NCI-H1417 (cell line): ENCODE measurements at places on chromosomes 1 and 21.

DNA sequence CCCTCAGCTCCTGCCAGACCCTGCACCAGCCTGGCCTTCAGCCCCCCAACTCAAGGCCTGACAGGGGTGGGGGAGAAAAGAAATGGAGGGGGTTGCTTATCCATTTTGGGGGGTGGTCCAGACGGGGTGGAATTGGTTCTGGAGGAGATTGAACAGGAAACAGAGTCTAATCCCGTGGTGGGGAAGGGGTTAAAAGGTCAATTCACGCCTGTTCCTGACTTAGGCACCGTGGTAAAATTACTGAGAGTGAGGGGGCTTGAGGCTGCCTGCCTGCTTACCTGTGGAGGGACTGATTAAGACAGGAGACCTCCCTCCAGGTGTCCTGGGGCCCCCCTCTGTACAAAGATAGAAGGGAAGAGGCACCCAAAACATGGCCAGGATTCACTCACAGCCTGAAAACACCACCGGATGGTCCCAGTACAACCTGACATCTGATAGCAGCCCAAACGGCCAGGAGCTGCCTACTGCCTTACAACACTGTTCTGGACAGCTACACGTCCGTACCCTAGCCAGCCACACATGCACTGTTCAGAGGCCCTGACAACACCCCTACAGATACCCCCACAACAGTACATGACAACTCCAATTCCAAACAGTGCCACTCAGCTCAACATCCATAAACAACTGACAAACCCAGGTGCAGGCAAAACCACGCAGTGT, 31.8 kb downstream of the AHDC1 start:
- DNase-seq, result no peak

- no peak for DNase-seq
Measured at GRCh38 chr1:157641177-157641576, 43.3 kb upstream of the FCRL4 start.

GRCh38 chr1:13699510-13699909, 478 bp upstream of the PRDM2 start:
- no peak for DNase-seq

- DNase-seq, result no peak
Measured at GRCh38 chr1:115210302-115210711, 121.0 kb upstream of the TSPAN2 start.

DNA sequence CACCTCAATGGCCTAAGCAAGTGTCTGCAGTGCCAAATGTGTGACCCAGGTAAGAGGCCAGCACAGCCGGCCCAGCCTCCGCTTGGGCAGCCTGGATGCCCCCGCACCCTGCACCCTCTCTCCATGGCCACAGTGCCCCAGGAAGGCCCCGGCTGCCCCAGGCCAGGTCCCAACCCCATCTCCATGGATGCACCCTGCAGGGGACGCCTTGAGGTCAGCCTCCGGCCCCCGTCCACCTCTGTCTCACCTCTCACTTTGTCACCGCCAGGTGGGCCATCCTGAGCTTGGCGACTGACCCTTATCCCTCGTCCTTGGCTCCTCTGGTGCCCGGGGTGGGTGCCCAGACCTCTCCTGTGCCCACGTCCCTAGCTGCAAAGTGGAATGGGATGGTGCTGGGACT, 2.2 kb downstream of the TNFRSF14 start:
- DNase-seq, result no peak
